ENCODE measurements at places on chromosomes 4 and X.

- no peak for DNase-seq
Measured at GRCh38 chr4:140247237-140247636, 93.3 kb upstream of the MAML3 start.

- peak; percentile 45 for DNase-seq
Measured at GRCh38 chrX:102515975-102516941, at the start of gene TMSB15A. TMSB15A (minus strand) TSS chrX:102516739.

- no peak for DNase-seq
Measured at GRCh38 chr4:109113521-109113920, 188.9 kb downstream of the COL25A1 start.

- DNase-seq: no peak
Measured at GRCh38 chrX:12011075-12011474, 127.2 kb upstream of the FRMPD4 start.

DNA sequence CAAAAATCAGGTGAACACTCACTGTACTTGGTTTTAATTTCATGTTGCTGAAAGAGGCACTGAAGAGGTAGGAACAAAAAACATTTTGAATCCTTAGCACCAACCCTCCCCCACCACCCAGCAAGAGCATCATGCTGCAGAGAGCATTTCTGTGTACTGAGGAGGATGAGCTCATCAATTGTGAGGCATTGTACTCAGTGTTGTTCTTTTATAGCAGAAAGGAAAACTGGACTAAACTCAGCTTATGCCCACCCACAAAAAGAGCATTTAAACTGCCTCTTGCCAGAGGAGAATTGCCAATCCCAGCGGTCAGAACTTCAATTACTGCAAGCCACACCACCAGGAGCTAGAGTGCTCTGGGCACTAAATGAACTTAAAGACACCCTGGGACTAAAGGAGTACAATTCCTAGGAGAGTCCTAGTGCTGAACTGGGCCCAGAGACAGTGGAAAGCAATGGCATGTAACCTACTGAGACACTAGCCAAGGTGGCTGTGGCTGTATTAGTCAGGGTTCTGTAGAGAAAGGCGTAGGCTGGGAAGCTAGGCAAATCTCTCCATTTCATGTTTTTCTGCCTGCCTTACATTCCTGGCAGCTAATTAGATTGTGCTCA is 280.7 kb upstream of the KLHL4 start:
- no peak for DNase-seq

- peak; percentile 45 for DNase-seq
Measured at GRCh38 chrX:43949669-43950068, 23.5 kb downstream of the NDP start.

DNA sequence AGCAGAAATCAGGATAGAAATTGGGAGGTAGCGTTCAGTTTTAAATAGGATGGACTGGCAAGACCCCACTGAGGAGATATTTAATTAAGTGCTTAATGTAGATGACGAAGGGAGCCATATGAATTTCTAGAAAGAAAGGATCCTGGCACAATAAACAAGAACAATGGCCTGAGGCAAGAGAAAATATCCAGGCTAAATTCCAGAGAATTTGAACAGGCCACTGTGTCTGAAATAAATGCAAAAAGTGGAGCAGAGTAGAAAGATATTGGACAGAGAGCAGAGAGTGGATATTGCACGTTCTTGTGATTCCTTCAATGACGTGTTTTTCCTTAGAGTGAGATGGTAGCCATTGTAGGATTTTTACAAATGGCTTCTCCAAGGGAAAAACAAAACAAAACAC is 1504.8 kb downstream of the C4orf33 start:
- DNase-seq: no peak

DNA sequence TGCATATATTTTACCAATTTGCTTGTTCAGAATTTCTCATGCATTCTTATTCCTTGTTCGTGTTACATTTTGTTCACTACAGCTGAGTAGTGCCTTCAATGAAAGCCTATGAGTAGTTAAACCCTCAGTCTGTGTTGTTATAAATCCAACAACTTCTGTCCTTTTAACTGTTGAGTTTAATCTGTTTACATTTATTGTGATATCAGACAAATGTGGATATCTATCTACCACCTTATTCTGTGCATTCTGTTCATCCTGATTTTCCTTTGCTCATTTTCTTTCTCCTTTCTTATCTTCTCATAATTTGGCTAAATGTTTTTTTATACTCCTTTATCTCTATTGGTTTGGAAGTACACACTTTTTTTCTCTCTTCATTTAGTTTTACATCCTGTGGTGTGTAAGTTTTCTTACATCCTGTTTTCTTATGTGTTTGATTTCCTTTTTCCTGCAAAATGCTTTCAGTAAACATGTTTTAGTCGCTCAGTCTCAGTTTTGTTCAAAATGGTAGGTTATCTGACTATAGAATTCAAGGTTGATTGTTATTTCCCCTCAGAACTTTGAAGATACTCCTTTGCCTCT is 54.2 kb downstream of the CASP6 start:
- DNase-seq: no peak

DNA sequence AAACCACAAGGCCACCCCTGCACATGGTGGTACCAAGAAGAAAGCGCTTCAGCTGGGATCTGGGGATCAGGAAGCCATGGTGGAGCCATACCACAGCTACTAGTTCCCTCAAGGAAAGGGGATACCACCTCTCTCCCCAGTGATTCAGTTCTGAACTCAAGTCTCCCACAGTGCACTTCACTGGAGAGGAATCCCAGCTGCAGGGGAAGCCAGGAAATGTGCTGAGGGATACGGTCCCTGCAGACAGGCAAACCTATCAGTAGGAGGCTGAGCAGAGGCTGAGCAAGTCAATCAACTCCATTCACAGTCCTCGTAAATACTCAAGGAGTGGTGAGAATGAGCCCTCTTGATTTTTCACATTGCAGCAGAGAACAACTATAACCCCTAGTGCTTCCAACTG is 11.0 kb downstream of the TMEM192 start:
- no peak for DNase-seq

DNA sequence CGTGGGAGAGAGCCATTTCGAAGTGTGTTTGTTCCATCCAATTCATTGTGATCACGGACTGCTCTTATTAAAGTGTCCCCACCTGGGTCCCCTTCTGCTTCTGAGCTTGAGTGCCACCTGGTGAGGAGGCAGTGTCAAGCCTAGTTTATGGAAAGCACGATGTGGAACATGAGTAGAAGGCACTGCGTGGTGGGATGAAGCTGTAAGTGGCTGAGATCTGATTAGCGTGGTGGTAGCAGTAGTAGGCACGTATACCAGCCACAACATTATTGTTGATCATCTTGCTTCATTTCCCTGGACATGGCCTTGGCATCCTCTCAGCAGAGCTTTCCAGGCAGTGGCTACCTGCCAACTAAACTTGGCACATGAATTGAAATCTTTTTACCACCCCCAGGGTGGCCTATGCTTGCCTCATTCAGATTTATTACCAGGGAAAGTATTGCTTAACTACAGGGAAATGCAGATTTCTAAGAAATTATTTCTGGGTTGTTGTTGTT is 46.4 kb downstream of the GPAT3 start:
- DNase-seq: peak; percentile 88

DNA sequence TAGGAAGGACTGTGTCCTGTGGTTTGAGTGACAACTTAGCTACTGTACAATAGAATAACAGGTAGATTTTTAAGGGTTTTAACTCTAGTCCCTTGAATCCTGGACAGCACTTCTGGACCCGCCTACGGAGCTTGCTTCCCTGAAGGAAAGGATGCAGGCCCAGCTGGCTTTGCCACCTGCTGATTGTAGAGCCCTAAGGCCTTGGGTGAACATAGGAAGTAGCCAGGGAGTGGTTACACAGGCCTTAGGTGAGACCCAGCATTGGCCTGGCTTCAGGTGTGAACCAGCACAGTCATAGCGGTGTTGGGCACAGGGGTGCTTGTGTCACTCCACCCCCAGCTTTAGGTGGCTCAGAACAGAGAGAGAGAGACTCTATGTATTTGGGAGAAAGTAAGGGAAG is 413.5 kb downstream of the GRIA2 start:
- no peak for DNase-seq

GRCh38 chr4:104470770-104471169 is 23.9 kb downstream of the CXXC4 start:
- DNase-seq: no peak

DNA sequence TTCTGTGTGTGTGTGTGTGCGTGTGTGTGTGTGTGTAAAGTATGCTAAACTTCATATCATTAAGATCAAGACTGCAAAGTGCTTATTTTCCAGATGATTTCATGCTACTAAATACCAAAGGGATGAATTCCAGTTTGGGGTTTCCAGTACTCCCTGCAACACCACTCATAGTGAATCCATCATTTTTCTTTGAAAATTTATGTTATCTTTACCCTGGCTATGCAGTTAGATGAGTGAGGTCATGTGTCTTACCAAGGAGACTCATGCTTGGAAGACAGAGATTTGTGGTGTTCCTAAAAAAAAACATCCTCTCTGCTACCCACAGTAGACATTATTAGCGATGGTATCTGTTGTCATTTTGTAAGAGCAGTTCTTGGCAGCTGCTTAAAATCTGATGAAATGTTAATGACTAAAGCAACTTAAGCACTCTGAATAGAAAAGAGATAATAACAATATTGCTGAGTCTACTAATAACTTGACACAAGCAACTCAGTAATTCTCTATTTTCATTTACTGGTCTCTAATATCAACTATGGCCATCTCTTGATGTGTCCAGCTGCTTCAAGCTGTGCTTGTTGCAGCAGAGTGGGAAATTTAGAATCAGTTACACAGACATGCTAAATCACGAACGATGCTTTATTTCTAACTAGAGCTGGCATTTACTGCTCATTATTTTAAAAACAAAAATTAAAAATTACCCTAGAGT is 1953.0 kb upstream of the IGFBP7 start:
- no peak for DNase-seq

DNA sequence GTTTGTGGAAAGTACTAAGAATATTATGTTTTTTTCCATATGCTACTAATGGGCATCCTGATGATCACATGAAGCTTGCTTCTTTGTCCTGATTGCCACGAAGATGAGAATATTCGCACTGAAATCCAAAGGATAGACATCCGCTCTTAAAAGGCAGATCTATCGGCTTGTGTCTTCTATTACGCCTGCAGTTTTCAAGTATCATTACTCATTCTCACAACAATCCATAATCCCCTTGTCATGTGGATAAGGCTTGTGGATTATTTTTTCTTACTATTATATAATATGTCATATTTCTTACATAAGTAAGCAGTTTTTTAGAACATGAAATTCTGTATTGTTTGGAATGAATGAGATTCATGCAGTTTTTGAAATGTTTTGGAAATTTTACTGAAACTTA is 62.8 kb downstream of the KCNIP4 start:
- DNase-seq: no peak
